ENCODE measurements at places on chromosomes 3 and 15. TPM values are rescaled to one million over a fixed set of nuclear protein-coding genes. Genes with fewer than 3 reads are reported as not detected.

DNA sequence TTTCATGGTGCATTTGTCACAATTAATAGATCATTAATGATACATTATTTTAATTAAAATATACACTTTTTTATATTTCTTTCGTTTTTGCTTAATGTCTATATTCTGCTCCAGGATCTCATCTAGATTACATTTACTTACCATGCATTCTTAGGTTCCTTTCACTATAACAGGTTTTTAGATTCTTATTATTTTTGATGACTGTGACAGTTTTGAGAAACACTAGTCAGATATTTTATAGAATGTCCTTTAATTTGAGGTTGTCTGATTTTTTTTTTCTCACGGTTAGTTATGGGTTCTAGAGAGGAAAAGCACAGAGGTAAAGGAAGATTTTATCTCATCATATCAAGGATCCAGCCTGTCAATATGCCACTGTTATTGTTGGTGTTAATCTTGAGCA is 595.8 kb upstream of the BCHE start:
- no peak for DNase-seq

GRCh38 chr3:11385326-11385725 is 113.1 kb downstream of the ATG7 start:
- DNase-seq = no peak

DNA sequence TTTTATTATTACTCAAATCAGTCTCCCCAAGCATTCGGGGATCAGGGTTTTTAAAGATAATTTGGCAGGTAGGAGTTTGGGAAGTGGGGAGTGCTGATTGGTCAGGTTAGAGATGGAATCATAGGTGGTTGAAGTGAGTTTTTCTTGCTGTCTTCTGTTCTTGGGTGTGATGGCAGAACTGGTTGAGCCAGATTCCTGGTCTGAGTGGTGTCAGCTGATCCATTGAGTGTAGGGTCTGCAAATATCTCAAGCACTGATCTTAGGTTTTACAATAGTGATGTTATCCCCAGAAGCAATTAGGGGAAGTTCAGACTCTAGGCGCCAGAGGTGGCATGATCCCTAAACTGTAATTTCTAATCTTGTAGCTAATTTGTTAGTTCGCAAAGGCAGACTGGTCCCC is 20.6 kb upstream of the TRANK1 start:
- no peak for DNase-seq

- DNase-seq = no peak
These were observed 62.8 kb upstream of the HEG1 start for GRCh38 chr3:125118600-125118999.

DNA sequence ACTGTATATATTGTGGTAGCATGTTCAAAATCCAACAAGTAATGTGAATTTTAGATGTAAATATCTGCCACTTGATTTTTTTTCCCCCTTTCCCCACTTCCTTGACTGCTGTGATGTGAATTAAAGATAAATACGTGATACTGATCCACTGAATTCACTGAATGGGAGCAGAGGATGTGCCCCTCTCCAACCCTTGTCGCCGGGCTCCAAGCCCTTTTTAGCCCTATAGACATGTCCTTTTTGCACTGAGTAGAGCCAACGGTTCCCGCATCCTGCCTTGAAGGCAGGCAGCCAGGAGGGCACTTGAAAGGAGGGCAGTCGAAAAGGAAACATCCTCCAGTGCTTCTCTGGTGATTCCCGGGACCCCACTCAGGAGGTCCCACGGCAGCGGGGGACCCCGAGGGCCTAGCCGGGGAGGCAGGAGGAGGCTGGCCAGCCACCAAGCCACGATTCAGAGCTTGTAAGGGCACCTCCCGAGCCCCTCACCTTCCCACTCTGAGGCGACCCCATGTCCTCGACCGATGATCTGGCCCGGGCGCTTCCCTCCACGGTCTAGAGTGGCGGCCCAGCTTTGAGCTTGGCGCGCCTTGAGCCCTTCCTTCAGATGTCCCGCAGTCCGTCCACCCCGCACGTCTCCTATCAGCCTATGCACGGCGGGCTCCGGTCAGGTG is 901 bp upstream of the MANF start:
- no peak for DNase-seq

DNA sequence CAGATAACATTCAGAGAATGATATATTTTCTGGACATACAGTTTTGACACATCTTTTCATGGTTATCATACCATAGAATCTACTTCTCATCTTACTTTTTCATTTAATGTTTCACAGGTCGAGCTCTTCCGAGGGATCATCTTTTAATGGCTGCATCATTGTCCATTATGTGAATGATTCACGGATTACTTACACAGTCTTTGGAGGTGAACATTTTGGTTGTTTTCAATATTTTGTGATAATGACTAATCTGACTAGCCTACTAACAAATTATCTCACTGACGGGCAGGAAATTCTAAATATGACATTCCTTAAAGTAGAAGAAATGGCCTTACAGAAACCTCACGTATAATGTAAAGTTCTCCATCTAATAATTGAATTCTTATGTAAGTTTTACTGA is 209.1 kb upstream of the STRIT1 start:
- DNase-seq = no peak

DNA sequence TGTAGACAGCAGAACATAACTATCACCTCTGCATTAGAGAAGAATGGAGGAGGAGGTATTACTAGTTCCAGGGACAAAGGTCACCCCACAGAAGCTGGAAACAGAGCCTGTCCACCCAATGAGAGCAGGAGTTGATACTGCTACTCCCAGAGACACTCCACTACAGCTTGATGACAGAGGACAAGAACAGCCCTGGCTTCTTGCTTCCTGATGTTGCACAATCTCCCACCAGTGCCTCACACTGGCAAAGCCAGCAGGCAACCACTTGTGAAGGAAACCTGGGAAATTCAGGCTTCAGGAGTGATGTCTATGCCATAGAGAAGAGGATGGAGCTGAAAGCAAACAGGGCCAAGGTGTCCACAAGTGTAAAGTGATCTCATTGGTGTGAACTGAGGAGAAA is 78.0 kb upstream of the POU1F1 start:
- no peak for DNase-seq

DNA sequence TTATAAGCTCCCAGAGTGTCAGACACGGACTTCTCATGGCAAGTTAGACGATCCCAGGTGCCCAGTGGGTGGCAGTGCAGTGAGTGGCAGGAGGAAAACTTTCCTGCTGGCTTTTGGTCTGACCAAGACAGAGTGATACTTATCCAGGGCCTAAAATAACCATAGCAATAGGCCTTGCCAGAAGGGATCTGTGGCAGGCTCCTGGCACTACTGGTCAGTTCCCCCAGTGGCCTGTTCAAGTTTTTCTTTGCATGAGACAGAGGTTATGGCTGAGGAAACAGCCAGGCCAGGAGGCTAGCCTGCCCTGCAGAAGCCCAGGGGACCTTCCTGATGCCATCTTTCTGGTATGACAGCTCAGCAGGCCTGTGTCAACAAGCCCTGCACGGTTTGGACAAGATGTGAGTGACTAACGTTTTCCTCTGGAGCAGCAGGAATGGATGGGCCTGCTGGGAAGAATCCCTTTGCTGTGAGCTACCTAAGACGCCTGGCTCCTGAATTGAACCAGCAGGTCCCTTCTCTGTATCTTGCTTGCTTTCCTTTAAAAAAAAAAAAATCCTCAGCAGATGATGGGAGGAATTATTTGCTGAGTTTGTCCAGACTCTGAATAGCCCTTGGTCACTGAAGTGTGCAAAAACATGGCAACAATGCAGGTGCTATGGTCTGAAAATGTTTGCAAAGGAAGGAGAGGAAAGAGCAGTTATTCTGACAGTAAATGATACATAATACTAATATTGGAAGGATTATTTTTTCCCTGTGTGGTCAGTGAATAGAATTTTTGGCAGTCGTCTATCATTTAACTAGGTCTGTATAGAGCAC is 18.0 kb downstream of the SCG5 start:
- DNase-seq = no peak

- DNase-seq = no peak
These were observed 41.6 kb upstream of the DUT start for GRCh38 chr15:48289628-48290027.

DNA sequence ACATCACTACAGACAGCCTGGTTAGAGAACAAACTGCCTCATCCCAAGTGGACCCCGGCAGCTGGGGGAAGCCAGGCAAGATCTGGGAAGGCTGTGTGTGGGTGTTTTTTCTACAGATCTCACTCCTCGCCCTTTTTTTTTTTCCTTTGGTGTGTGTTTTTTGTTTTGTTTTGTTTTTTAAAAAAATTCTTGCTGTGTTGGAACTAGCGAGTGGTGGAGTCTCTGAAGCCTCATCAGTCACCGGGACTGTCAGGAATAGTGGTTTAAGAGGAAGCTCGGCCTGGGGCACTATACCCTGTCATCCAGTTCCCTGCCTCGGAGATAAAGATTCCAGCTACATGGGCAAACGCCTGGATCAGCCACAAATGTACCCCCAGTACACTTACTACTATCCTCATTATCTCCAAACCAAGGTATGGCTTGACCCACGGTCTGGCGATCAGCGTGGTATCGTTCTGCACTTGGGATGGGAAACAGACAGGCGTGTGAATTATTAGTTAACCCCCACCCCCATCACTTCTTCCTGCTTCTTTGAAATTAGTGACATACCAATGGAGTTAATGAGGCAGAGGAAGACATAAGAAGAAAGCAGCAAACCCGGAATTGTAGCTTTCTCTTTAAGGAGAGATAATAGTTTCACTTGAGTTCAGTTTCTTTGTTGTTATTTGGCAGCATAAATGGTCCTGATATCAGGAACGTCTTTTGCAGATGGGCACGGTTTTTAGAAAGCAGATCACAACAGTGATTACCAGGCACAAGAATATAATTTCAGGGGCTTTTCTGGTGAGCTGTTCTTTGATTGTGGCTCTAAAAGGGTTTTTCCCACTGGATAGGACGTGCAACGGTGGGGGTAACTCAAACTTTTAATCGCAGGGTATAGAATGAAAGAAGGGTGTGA is 722 bp downstream of the RBMS3 start:
- DNase-seq = no peak

DNA sequence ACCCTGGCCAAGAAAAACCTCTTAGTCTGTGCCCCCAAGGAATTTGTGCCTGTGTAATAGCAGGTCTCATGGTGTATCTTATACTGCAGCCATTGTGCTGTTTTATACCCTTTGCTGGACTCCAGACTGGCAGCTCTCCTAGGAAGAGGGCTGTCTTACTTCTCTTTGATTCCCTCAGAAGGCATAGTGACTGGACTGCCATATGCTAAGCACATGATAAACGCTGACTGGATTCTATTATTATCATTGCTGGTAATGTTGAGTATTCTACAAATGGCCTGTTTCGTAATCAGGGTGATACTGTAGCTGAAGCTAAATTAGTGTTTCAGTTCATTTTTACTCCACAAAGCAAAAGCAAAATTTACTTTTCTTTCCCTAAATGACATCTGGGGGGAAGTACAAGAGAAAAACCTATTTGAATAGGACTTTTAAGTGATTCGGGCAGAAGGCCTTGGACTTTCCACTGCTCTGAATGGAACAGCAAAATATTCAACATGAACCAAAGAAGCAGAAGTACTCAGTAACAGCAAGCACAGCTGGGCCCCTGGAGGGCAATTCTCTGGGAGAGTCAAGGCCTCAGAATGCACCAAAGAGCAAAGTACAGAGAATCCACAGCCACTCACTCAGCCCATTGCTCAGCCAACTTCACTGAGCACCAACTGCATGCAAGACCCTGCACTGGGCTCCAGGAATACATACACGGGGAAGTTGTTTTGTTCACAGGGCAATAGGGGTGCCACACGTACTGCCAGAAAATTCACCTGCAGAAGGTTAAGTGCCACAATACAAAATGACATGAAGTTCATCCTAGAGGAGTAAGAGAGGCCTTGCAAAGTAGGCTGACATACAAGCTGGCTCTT is 7.9 kb upstream of the BCL2A1 start:
- no peak for DNase-seq

GRCh38 chr3:170942011-170942410 is 33.6 kb upstream of the EIF5A2 start:
- no peak for DNase-seq

DNA sequence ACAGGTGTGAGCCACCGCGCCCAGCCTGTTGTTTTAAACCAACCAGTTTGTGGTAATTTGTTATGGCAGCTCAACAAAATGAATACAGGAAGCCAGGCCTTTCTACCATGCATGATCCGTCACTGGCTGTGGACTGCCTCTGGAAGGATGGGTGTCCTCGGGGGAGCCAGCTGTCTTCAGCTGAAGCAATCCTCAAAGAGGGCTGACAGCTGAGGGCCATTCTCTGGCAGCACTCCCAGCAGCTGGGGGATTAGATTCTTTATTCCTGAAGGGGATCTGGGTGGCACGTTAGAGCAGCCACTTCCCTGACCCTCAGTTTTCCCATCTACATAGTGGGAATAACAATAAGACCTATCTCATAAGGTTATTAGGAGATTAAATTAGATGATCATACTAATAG is 24.4 kb downstream of the POLR2M start:
- DNase-seq = no peak

DNA sequence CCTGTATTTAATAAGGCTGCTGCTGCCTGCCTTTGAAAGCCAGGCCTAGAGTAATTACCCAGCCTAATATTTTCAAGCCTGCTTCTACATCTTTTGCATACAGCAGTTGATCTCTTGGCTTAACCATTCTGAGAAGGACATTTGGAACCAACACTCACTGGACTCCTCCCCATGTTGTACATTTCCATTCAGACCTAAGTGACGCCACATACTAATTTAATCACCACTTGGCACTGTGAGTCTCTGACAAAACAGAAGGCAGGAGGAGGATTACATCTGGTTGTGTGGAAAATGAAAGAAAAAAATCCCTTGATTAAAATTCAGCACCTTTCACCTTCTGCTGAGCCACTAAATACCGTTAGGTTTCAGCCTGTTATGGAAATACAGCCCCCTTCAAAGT is 102.2 kb upstream of the ARRDC4 start:
- DNase-seq = no peak

DNA sequence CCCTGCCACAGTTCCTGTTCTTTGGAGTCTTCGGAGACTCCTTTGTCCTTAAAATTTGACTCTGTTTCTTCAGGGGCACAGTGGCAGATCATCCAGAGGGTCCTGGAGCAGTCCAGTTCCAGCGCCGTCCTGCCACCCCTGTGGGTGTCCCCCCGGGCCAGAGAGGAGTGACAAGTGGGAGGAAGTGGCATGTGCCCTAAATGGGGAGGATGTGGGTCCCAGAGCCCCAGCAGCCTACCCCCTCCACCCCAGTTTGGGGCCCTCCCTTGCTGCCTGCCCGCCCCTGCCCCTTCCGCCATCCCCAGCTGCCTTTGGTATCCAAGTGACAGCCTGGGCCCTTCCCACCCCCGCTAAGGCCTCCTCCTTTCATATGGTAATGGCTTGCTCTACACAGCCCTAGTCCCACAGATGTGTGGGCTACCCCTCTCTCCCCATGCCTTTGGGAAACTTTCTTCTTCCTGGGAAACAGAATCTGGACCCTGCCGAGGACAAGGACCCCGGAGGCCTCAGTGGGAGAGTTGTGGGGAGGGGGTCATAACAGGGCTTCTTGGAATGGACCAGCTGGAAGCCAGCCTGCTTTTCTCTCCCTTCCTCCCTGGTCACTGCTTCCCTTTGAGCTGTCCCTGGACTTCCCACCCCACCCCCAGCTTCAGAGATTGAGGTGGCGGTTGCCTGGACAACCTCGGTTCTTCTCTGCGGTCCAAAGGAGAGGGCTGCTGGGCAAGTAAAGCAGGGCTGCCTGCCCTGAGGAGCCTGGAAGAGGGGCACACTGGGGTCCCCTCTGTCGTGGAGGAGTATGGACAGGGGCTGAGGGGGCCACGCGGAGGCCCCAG is 43.2 kb downstream of the KLHL25 start:
- no peak for DNase-seq

GOLGA6L7 gene
- total RNA-seq = not detected

PRICKLE2 gene
- 3.1 TPM for total RNA-seq

CHST13 gene
- total RNA-seq = not detected

EDEM1 gene
- total RNA-seq = 48.8 TPM

TRIM71 gene
- not detected for total RNA-seq

ZBBX gene
- 0.47 TPM for total RNA-seq

C2CD4A gene
- 0.05 TPM for total RNA-seq

DNAJC19 gene
- 29.8 TPM for total RNA-seq

IL20RB gene
- 1.6 TPM for total RNA-seq

GOLGA6A gene
- not detected for total RNA-seq

Data from glomerular endothelial cell (primary cell).